CD4-positive, alpha-beta T cell (primary cell): ENCODE measurements at places on chromosomes 2 and 18.

- DNase-seq: no peak
These were observed 68.6 kb downstream of the MERTK start for GRCh38 chr2:111967018-111967417.

DNA sequence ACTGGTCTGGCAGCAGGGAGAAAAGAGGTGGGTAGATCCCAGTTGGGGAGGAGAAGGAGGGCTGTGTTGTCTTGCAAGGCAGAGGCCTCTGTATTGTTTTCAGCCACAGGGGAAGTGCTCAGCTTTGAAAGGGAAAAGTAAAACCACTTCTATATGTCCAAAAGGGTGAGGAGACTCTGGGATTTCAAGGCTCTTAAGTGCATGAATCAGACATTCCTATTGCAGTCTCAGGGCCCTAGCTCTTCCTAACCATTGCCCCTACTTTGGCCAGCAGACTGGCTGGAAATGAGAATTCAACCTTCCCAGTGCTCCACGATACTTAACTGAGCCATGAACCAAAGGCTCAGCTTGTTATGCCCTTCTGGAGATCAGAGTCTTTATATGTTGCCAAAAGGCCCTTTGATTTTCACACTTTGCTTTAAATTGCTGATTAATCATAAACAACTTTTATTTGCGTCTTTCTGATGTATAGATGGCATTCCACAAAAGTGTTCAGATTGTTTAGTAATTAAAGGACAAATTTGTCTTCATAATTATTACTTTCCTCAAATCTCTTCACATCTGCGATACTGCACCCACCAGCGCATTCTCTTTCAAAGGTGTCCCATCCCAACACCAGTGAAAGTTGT, 313.8 kb upstream of the MMADHC start:
- DNase-seq: no peak

- no peak for DNase-seq
These were observed 59.4 kb downstream of the ADD2 start for GRCh38 chr2:70708376-70709199.

- DNase-seq: no peak
These were observed 247.0 kb downstream of the AGAP1 start for GRCh38 chr2:235740821-235741220.

DNA sequence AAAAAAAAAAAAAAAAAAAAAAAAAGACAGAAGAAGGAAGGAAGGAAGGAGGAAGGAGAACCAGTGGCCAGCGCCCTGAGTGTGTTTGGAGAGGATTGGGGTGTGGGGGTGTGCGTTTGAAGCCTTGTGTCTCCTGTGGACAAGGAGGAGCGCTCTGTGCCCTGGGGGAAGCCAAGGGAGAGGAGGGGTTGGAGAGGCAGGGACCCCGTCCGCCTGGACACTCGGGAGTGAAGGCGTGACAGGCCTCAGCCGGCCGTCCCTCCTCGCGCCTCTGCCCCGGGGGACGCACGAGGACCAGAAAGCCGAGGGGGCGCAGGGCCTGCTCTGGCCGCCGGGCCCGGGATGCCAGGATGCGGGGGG, 44.9 kb downstream of the SERTAD2 start:
- DNase-seq: no peak
